Left lung (tissue), 14 donors: ENCODE measurements at places on chromosomes 3 and 15. TPM values are rescaled to one million over a fixed set of nuclear protein-coding genes. Genes with fewer than 3 reads are reported as not detected.

GTF2A2 gene
- 107 TPM for polyA plus RNA-seq

OR4F6 gene
- not detected for polyA plus RNA-seq

CAMKV gene
- polyA plus RNA-seq: not detected

VIPR1 gene
- polyA plus RNA-seq: 8.9 TPM

ZBTB47 gene
- polyA plus RNA-seq: 15.7 TPM

GCSAM gene
- polyA plus RNA-seq: 2.3 TPM

DNA sequence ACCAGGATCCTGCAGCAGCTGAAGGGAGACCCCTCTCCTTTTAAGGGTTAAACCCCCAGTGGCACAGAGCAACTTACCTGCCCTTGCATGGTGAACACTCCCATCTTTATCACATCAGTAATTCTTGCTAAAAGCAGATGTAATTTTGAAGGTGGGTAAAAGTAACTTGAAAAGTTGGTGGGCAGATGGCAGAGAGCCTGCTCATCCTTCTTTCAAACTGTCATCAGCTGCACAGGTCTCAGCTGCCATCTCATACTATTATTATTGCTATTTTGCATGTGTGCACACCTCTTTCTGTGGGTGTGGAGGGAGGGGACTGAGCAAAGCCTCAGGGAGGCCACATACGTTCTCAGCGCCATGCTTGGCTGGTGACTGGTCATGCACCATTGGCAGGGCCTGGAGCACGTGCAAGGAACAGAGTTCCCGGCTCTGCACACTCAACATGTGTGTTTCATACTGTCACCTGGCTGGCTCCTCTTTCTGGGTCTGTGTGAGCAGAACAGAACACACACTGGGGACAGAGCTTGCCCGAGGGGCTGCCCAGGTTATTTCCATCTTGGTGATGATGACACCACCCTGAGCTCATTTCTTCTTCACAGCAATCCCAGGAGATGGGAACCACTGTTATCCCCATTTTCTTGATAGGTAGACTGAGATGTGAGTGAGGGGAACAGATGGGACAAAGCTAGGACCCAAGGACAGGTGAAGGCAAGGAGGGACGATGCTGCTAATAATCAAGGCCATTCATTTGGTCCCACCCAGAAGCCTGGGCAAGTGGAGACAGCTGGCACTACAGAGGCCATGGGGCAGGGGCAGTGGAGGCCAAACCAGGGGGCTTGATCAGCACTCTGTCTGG lies 95.8 kb upstream of the KLF13 start:
- DNase-seq: peak; percentile 36

DNA sequence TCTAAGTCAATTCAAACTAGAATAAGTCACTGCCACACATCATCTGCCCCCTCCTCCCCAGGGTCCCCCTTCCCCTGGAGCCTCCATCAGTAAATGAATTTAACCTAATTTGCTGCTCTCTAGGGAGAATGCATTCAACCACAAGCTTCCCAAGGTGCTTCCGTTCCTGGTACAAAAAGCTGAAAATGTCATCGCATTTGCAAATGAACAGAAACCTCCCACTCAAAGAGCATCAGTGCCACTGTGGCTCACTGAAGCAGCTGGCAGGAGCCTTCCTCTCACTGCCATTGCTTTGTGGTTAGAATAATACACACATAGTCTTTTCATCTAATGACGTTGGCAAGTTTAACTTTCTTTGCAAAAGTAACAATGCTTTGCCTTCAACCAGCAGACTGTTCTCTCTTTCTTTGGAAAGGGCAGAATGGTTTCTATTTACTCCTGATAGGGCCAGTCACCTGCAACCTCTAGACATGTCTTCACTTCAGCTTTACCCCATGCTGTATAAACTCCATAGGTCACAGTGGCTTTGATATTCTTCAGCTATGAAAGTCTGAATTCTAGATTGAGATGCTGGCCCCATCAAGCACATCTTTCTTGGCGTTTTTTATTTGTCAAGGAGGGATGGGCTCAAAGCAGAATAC lies 238.1 kb downstream of the CPNE4 start:
- DNase-seq: no peak

DNA sequence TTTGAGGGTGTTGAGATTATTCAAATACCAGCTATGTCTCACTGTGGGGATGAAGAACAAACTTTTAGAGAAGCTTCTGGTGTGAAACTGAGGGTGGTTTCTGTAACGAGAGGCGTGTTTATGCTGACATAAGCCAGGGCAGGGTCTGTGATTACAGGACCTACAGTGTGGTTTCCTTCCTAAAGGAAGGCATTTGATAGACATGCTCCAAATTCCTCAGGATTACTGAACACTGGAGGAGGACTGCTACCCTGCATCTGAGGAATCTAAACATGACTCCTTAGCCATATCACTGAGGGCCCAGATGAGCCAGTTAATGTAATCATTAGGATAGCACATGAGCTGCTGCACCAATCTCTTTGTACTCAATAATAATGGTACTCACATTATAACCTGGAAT lies 328.4 kb upstream of the UMPS start:
- no peak for DNase-seq

- DNase-seq: no peak
Measured at GRCh38 chr15:66670762-66671580, 31.1 kb upstream of the SMAD6 start.

DNA sequence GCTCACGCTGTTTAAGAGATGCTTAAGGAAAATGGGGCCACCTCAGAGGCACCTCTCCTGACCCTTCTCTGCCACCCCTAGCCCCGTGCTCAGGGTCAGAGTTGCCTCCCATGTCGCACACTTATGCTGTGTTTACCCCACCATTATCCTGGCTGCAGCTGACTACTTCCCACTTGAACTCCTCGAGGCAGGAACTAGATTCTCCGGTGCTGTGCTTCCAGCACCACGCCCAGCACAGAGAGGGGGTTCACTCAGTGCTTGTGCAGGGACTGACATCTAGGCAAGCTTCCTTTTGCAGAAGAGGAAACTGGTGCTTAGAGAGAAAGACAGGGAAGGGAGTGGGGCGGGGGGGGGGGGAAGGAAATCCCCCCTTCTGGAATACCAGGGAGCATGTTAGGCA lies 340.1 kb downstream of the RORA start:
- peak; percentile 14 for DNase-seq

GRCh38 chr15:39625451-39625850 lies 44.6 kb downstream of the THBS1 start:
- no peak for DNase-seq

GRCh38 chr3:119664370-119664769 lies 4.0 kb upstream of the POPDC2 start:
- no peak for DNase-seq

- DNase-seq: no peak
Measured at GRCh38 chr15:101176625-101177024, 75.2 kb downstream of the CHSY1 start.

DNA sequence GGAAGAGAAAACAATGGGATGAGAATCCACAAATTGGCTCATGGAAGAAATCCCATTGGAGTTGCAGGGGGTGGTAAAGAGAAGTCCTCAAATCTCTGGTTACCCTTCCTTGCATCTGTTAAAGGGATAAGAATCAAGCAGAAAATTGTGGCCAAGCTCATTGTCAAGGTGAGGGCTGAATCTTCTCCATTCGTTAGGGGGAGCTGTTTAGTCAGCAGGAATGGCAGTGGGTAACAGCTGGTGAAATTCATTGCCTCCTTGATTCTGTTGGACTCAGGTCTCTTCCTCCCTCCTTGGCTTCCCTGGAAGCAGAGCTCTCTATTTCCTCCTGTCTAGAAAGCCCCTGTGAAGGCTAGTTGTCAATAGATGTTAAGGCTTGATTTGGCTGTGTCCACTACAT lies 343.1 kb upstream of the SEMA6D start:
- no peak for DNase-seq

GRCh38 chr3:45688882-45689786 lies at the start of gene SACM1L:
Gene SACM1L (plus strand): TSS chr3:45689396. CDS start chr3:45689466, 70 bp downstream.
- DNase-seq: peak; percentile 99

DNA sequence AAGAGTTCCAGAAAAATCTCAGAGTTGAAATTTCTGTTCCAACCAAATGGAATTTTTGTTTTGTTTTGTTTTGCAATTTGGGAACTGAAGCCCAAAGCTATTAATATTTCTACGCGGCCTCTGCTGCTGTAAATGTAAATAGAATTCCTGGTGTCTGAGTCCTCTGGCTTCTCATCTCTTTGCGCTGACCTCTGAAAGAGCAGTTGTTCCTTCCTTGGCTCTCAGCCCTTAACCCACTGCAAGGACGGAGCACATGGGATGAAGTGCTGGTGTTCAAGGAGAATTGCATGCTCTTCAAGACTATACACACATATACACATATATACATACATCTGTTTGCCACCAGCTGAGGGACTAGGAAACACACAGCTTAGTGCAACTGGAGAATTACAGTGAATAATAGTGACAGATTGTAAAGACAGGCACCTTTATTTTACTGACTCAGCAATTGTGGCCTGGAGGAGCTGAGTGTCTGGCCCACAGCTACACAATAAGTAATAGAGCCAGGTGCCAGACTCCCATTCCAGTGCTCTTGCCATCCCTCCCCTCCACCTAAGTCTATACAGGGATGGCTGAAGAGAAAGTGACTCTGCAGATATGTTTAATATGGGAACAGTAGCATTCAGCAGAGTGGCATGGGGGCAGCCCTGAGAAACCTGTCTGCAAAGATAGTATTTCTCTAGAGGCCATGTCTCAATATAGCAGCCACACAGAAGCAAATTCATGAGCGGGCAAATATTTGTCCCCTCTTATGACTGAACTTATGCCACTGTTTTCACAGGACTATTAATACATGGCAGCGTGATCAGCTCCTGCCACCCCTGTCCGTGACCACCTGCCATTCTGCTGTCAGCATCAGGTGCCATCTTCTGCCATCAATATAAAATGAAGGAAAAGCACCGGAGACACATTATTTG lies 42.3 kb downstream of the NEK10 start:
- peak; percentile 54 for DNase-seq

DNA sequence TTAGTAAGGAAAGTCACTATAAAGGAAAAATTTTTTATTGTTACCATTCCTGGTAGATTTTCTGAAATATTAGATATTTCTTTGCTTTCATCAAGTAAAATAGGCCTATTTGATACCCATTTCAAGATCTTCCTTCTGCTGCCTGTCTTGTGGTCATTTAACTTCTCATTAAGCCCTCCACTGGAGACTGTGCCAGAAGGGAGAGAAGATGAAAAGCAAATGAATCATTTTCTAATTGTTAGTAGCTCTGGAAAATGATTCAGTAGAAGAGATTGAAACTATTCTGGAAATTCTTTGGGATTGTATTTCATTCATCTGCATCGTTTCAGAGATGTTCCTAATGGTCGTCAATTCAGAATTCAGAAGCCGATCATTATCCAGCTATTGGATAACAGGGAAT lies 3.2 kb downstream of the KCTD6 start:
- DNase-seq: no peak

GRCh38 chr15:67685008-67685599 lies 140.2 kb upstream of the SKOR1 start:
- no peak for DNase-seq
